ENCODE measurements at places on chromosomes 2 and 18. TPM values are rescaled to one million over a fixed set of nuclear protein-coding genes. Genes with fewer than 3 reads are reported as not detected.

- no peak for ATAC-seq
Observed at GRCh38 chr2:141311430-141311829, 819.4 kb downstream of the LRP1B start.

- ATAC-seq = peak; percentile 33
Observed at GRCh38 chr18:76414936-76415621, 80.0 kb downstream of the ZNF516 start.

- ATAC-seq = no peak
Observed at GRCh38 chr2:180675170-180675569, 305.2 kb upstream of the UBE2E3 start.

DNA sequence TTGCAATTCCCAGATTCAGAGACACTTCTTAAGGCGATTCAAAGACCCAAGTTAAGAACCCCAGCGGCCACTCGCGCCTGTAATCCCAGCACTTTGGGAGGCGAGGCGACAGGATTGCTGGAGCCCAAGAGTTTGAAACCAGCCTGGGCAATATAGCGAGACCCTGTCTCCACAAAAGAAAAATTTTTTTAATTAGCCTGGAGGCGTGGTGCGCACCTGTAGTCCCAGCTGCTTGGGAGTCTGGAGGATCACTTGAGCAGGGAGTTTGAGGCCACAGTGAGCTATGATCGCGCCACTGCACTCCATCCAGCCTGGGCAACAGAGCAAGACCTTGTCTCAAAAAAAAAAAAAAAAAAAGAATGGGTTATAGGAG, 585 bp upstream of the ANAPC1 start:
- ATAC-seq = peak; percentile 4

GRCh38 chr2:30422444-30423040, 24.5 kb upstream of the LCLAT1 start:
- peak; percentile 98 for ATAC-seq

DNA sequence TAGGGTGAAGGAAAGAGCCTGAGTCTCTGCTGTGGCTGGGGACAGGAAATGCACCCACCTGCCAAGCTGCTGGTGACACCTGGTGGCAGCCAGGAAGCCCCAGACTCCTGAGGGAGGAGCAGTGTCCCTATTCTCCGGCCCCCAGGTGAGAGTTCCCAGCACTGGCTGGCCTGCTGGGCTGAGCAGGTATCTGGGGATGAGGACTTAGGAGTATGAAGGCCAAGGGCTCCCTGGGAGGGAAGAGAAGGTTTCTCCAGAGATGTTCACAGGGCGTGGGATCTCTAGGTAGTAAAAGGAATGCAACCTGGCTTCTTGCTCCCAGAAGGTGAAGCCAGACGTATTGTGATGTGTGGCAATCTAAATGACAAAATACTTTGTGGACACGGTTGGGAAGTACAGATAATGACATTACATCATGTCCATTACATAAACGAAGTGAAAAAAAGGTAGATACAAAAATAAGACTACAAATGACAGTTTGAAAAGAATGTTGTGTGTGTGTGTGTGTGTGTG, 75.8 kb upstream of the SLC1A4 start:
- ATAC-seq = no peak

DNA sequence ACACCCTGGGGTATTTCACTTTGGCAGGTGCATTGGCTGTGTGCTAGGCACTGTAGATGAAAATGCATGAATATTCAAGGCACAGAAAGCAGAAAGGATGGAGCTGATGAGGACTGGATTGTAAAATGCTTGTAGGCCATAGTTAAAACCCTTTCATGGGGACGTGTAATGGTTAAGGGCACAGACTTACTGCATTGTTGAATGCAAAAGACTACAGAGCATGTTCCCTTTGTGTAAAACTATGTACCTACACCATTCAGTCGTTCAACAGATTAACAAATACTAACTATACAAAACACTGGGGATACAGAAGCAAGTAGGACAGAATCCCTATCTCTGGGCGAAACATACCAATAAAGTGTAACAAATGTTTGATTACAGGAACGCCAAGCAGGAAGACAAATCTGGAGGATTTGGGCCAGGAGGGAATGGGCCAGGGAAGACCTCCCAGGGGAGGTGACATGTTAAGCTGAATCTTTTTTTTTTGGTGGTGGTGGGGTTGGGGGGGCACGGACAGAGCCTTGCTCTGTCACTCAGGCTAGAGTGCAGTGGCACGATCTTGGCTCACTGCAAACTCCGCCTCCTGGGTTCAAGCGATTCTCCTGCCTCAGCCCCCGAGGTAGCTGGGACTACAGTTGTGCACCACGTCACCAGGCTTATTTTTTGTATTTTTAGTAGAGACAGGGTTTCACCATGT, 19.6 kb upstream of the ROCK2 start:
- ATAC-seq = no peak

GRCh38 chr18:25743646-25744151, 346.7 kb downstream of the SS18 start:
- no peak for ATAC-seq

DNA sequence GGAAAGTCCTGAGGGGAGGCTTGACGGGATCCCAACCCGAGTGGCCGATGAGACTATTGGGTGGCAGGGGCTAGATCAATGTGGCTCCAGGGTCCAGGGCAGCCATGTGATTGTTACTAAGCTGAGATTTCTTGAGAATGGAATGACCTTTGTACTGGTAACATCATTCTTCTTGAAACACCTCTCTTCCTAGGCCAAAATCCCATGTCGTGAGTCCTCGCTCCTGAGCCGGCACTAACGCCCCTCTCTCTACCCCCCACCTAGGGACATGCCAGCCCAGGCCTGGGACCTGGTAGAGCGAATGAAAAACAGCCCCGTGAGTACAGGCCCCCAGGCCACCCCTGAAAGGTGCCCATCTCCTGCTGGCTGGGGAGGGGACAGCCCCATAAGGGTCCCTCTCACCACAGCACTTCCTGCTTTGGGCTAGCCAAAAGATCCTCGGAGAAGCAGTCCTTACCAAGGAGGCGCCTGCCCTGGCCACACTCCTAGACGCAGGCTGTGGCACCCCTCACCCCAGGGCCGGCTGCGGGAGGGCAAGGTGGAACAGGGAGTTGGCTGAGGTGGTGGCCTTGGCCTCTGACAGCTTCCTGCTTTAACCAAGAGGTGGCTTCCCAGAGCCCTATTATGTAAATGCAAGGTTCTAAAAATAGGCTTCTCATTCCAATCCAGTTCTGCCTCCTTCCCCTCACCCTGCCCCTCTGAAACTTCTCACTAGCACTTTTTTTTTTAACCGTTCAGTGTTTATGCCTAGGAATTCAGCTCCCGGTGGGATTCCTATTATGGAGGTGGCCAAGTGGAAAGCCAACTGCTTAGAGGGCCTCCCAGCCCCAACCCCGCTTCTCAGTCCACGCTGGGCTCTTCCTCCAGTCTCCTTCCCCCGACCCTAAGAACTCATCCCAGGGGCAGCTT, 126.6 kb upstream of the PPP1CB start:
- peak; percentile 79 for ATAC-seq

DNA sequence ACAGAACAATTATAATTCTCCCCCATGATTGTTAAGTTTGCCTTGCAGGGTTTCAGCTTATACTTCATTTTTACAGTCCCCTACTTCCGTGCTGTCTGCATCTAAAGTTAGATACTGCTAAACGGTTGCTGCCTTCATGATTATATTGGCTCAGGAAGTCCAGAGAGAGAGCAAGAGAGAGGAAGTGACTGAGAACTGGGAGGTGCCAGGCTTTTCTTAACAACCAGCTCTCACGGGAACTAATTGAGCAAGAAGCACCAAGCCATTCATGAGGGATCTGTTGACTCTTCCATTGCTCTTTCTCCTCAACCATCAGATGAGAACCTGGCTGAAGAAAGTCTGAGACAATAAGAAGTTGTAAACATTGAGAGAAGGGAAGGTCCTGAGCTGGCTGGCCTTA, 125.5 kb upstream of the SIX2 start:
- ATAC-seq = no peak

GRCh38 chr2:146826388-146826787, 1018.4 kb upstream of the ACVR2A start:
- ATAC-seq = no peak

- ATAC-seq = no peak
Observed at GRCh38 chr2:176156301-176156806, 753 bp upstream of the HOXD3 start.

GRCh38 chr2:73830871-73831401, 2.2 kb downstream of the STAMBP start:
- peak; percentile 79 for ATAC-seq

GRCh38 chr18:45557287-45557686, 58.0 kb upstream of the SLC14A2 start:
- ATAC-seq = no peak

DNA sequence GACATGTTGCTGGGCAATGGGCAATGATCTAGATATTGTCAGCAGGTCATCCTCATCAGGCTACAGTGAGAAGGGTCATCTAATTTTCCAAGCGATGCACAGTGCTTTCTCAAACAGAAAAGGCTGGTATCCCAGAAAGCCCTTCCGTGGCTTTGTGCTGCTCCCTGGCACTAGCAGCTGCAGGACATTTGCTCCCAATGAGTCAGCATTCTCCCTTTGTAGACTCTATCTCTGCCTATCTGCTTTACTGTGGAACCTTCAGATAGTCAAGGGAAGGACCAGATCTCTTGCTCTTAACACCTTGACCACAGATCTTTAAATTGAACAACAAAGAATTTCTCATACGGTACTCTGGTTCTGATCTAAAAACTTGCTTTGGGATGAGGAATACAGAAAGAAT, 101.4 kb downstream of the CDH2 start:
- ATAC-seq = no peak

- peak; percentile 14 for ATAC-seq
Observed at GRCh38 chr2:11505652-11506610, 27.9 kb upstream of the GREB1 start.

GRCh38 chr2:239936838-239937581, 88.1 kb downstream of the NDUFA10 start:
- ATAC-seq = no peak

DNA sequence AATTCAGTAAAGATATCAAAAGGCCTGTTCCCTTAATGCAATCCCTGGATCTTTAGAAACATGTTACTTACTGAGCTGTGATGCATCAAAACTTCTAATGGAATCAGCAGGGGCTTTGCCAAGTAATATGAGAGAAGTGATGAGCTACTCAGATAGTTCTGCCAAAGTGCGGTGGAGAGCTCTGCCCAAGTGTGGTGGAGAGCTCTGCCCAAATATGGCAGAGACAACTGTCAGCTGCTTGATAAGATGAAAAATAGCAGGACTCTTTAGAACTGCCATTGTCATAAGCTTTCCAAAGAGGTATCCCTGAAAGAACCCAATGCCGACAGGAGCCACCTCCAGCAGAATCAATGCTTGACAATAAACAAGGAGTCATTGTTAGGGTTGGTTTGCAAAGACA, 167.9 kb upstream of the SLC39A10 start:
- no peak for ATAC-seq

DNA sequence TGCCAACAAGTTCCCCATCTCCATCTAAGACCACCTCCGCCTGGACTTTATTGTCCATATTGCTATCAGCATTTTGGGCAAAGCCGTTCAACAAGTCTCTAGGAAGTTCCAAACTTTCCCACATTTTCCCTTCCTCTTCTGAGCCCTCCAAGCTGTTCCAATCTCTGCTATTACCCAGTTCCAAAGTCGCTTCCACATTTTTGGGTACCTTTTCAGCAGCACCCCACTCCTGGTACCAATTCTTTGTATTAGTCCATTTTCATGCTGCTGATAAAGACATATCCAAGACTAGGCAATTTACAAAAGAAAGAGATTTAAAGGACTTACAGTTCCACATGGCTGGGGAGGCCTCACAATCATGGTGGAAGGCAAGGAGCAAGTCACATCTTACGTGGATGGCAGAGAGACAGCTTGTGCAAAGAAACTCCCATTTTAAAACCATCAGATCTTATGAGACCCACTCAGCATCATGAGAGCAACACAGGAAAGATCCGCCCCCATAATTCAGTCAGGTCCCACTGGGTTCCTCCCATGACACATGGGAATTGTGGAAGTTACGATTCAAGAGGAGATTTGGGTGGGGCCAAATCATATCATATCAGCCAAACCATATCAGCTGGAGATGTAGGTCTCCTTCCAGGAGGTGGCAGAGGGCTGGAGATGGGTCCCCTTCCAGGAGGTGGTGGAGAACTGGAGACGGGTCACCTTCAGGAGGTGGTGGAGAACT, 19.8 kb upstream of the TXNDC2 start:
- ATAC-seq = no peak

Gene EDAR
- not detected for total RNA-seq

Gene ZNF892
- total RNA-seq = 2.9 TPM

Gene ALK
- not detected for total RNA-seq

Gene C2orf81
- total RNA-seq = 2.3 TPM

Gene APCDD1
- not detected for total RNA-seq

Gene SERPINB13
- not detected for total RNA-seq

Gene ALPP
- total RNA-seq = not detected

Gene TCF23
- total RNA-seq = not detected

Gene RAD51AP2
- total RNA-seq = not detected

Gene POTEC
- total RNA-seq = not detected

Gene RGPD3
- 0.26 TPM for total RNA-seq

All from activated T-helper 17 cell treated with anti-CD3 and anti-CD28 coated beads, Interleukin-2, amount 50 U/mL, for 72 hours (primary cell).